ENCODE measurements at places on chromosomes 5 and 9. TPM values are rescaled to one million over a fixed set of nuclear protein-coding genes. Genes with fewer than 3 reads are reported as not detected.
A peak's percentile ranks its signal among the peaks of the same experiment; 100 is the strongest.

CLPTM1L gene
- 86.6 TPM for total RNA-seq

NEURL1B gene
- 0.13 TPM for total RNA-seq

LHX3 gene
- not detected for total RNA-seq

SPATA31A3 gene
- total RNA-seq: not detected

PCDHA4 gene
- 9.9 TPM for total RNA-seq

SLC6A19 gene
- total RNA-seq: not detected

SHLD3 gene
- total RNA-seq: 2.8 TPM

DNA sequence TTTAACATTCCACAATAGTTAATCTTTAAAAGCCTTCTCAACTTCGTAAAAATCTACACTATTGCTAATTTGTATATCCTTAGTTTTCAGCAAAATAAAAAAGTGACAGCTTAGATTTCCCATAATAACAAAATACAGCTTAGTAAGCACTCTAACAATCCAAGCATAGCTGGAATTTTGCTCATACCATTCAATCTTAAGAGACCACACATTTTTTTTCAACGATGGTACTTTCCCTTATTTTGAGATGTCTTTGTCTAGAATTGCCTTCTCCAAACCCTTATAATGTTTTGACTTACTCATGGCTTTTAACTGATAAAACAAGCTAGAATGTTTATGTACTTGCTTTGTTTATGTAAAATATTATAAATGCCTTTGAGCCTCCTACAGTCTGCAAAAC lies 65.6 kb downstream of the HOMER1 start:
- DNase-seq: no peak

- DNase-seq: no peak
Measured at GRCh38 chr5:155522540-155522939, 509.0 kb downstream of the KIF4B start.

DNA sequence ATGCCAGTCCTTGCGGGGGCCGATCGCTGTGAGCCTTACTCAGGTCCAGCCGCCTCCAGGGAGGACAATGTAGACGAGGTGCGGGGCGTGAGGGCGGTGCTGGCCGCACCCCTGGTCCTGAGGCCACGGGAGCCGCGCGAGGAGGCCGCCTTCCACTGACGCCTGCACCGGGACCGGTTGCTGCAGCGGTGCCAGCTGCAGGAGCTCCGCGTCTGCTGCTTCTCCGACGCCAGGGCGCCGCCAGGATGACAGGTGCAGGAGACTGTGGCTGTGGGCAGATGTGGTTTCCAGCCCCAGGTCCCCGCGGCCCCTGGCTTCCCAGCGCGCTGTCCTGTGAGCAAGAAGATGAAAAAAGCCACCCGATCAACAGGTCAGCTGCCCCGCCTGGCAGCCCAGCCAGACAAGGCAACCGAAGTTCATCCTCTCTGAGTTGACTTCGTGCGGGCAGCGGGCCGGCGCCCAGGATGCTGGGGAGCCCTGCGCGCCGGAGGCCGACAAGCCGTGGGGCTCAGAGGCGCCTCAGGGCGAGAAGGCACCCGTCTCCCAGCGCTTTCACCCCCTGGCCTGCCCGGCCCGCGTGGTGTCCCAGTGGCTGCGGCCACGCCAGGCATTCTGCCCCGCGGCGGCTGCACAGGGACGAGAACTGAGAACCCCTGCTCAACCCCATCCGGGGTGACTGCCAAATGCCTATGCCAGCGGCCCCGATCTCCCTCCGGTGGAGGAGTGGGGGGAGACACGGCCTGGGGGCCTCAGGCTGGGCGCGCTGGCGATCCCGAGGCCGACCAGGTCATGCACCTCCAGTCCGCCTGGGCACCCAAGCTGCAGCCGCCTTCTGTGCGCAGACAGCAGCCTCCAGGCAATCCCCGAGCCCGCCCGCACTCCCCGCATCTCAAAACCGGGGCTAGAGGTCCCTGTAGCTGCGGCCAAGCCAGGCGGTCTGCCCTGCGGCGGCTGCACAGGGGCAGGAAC lies 43.4 kb upstream of the BICD2 start:
- no peak for DNase-seq

GRCh38 chr5:155529362-155529761 lies 515.8 kb downstream of the KIF4B start:
- DNase-seq: no peak

- DNase-seq: no peak
Measured at GRCh38 chr5:154646745-154647113, 108.4 kb upstream of the LARP1 start.

DNA sequence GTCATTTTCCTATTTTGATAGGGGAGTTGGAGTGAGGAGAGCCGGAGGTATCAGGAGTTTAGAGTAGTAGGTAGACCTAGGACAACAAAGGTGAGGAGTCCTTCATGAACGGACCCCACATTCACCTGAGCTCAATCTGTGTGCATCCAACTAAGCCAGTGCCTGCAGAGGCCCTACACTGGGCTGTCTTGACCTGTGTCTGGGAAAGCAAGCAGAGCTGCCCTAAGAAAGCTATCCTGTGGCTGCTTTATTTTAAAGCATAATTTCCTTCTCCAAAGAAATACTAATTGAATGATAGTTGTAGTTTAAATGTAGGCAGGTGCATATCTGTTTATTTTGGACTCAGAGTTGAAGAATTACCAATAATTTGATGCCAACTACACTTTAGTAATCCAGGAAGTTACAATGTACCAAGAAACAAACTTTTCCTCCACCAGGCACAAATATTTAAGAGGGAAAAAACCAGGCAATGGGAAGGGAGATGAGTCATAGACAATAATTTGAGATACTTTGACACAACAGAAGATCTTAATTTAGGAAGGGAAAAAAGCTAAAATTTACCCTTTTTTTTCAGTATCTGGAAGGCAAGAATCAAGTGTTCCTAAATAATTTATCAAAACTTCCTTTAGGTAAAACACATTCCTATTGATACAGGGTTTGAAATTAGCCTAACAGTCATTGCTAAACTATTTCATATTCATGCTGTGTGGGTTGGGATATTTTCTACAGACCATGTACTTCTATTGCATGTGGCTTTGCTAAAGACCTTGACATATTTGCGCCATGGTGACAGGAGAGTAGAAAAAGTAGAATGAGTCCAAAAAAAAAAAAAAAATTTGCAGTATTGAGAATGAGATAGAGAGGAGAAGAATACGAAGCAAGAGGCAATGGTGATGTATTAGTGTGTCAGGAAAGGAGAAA lies 376.6 kb upstream of the TUSC1 start:
- DNase-seq: no peak

DNA sequence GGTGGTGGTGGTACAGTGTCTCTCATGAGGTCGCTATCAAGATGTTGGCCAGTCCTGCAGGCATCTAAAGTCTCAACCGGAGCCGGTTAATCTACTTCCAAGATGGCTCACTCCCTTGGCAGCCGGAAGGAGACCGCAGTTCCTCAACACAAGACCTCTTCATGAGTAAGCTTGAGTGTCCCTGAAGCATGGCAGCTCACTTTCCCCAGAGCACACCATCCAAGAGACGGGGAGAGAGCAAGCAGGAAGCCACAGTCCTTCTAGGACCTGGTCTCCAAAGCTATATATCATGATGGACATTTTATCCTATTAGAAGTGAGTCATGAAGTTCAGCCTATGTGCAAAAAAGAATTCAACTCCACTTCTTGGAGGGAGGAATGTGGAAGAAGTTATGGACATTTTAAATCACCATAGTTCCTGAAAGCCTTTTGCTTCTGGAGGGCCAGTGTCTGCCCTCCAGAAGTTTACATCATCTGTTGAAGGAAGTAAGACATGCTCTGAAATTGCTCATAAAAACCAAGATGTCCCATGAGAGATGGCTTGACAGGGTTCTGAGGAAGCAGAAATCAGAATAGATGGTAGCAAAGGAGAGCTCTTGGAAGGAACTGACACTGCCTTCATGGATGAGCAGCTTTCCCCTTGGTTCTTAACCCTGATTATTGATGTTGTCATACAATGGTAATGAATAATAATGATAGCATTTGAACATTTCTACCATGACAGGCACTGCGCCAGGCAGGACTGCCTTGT lies 21.3 kb downstream of the GALNT10 start:
- DNase-seq: no peak

GRCh38 chr5:159971038-159971437 lies 37.9 kb upstream of the TTC1 start:
- DNase-seq: no peak

DNA sequence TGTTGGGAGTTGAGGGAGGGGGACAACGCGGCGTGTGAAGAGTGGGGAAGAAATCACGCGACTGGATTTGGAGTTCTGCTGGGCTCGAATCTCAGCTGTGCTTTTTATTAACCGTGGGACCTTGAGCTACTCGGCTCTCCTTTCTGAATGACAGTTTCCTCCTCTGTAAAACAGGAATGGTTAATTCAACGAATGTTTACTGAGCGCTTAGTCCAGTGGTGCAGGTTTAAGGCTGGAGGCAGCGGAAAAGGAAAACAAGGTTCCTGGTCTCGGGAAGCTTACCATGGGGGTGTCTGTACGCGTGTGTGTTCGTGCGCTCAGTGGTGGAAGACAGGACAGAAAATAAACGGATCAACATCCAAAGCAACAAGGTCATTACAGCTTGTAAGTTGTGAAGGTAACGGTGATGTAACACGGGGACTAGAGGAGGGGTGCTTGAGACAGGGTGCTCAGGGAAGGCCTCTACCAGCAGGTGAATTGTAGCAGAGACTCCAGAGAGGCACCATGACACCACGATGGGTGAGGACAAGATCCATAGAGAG lies 277 bp downstream of the EIF4E1B start:
- DNase-seq: no peak

GRCh38 chr5:15371184-15371583 lies 128.8 kb upstream of the FBXL7 start:
- DNase-seq: no peak

- no peak for DNase-seq
Measured at GRCh38 chr9:124657516-124657915, 113.6 kb downstream of the NR6A1 start.

GRCh38 chr9:69546265-69546664 lies 125.9 kb downstream of the APBA1 start:
- DNase-seq: peak; percentile 33

DNA sequence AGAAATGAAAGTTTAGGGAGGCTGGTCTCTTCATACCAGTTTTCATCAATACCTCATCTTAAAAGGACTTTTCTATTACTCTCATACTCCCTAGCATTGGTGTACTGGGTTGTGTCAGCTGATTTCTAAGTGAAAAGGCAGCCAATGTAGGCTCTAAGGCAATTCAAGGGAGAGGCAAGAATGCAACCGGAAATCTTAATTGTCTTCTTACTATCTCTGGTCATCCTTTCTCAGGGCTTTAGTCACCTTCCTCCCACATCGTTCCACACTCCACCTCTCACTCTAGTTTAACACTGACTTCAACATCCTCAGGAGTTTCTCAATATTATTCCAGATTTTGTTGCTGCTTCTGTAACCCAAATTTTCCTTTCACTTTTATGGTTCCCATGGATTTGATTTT lies 281.8 kb upstream of the RFX3 start:
- DNase-seq: no peak

DNA sequence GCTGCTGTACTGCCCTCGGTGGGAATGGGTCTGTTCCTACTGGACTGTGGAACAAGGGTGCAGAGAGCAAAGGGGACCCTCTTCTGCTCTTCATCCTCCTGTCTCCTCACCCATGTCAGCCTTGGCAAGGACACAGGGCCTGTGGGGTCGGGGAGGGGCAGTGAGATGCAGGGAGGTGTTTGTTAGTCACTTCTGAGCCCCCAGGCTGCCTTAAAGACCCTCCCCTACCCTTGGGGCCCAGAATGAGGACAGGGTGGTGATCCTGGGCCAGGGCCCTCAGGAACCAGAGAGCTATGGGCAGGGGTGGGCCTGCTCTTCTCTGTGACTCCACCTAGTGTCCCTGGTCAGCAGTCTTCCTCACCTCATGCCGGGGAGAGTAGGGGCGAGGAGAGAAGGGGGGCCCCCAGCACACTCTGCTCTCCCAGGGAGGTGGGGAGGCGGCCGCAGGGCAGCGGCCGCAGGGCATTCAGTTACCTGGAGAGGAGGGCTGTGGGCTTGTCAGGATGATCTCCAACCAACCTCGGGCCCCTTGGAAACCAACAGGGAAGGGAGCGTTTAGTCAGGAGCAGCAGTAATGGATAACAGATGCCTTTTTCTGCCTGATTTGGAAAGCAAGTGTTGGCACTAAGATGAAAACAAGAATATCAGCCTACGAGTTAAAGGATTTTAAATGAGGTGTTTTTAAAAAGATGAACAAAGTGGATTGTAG lies 62.0 kb upstream of the GARNL3 start:
- no peak for DNase-seq

DNA sequence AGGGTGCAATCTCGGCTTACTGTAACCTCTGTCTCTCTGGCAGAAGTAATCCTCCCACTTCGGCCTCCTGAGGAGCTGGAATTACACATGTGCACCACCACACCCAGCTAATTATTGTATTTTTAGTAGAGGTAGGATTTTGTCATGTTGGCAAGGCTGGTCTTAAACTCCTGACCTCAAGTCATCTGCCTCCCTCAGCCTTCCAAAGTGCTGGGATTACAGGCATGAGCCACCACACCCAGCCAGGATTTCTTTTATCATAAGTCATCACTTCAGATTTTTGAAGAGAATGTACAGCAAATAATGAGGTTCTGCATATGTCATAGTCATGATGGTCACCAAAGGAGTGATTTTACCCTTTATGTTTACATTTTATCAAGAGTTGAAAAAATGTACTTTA lies 108.1 kb downstream of the GCNT1 start:
- DNase-seq: no peak

GRCh38 chr5:74762599-74762998 lies 4.3 kb downstream of the GFM2 start:
- no peak for DNase-seq

- DNase-seq: no peak
Measured at GRCh38 chr5:4050203-4050602, 454.6 kb downstream of the IRX1 start.

GRCh38 chr5:81912933-81913332 lies 58.9 kb upstream of the ATG10 start:
- DNase-seq: no peak

DNA sequence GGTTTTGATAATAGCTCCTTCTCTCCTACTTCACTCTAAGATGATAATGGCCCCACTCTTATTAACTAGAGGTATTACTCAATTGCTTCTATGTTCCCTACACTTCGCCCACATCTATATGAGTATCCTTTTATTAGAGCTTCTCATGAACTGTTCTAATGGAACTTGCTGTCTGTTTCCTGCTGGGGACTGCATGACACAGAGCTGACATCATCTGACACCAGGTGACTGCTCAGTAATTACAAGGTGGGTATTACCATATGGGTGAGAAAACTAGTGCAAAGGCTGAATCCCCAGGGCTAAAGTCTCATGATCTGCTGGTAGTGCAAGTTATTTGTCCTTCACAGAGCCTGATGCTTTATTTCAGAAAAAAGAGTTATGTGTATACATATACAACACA lies 146.2 kb upstream of the PLCXD3 start:
- no peak for DNase-seq

DNA sequence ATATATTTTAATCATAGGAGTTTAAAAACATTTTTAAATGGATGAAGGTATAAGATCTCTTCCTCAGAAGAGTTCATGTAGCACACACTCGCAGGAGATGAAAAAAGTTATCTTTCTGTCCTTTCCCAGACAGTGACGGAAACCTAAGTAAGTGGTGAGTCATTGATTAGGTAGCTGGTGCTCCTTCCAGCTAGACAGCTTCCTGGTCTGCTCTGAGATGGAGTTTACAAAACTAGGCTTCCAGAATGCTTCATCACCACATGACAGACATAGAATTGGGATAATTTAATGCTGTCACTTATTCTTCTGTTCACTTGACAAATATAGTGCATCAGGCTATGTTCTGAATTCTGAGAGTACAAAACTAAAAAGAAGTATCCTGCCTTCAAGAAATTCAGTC lies 2393.0 kb upstream of the C9orf72 start:
- DNase-seq: no peak
